ENCODE measurements at places on chromosomes 16 and 17. TPM values are rescaled to one million over a fixed set of nuclear protein-coding genes. Genes with fewer than 3 reads are reported as not detected.

The FOXJ1 gene
- total RNA-seq: 0.28 TPM

GRCh38 chr16:78368121-78369102, 269.0 kb downstream of the WWOX start:
- no peak overlapping the region for H3K27ac ChIP-seq
- H3K4me3 ChIP-seq: no peak overlapping the region
- H3K27me3 ChIP-seq: no peaks in the 10 kb centered on the region
- H3K4me1 ChIP-seq: no peaks in the 10 kb centered on the region
- DNase-seq: no peak

DNA sequence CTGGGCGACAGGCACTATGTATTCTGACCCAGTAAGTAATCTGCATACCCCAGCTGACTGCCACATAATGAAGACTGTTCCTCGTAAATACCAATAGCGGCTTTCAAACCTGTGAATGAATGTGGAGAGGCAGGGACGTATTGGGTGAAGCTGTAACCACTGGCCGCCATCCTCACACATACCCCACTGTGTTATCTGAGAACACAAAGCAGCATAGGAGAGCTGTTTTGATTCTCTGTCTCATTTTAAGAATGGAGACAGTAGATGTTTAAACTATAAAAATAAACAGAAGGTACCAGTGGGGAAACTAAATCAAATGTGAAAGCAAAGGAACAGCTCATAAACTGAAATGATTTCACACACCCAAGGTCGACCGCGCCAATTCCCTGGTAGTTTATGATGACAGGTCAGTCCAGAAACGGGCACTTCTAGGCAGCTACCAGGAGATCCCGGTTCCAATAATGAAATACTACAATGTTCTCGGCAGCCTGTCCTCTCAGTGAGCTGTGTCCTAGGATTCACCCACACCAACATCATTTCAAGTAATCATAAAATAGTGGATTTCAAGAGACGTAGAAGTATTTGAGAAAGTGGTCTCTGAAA, 109.7 kb downstream of the ADCY9 start:
- H3K4me1 ChIP-seq: peaks cover 6% of the 10 kb centered on the region
- no peaks in the 10 kb centered on the region for H3K27me3 ChIP-seq
- DNase-seq: no peak

The GP1BA gene
- 0.15 TPM for total RNA-seq

DNA sequence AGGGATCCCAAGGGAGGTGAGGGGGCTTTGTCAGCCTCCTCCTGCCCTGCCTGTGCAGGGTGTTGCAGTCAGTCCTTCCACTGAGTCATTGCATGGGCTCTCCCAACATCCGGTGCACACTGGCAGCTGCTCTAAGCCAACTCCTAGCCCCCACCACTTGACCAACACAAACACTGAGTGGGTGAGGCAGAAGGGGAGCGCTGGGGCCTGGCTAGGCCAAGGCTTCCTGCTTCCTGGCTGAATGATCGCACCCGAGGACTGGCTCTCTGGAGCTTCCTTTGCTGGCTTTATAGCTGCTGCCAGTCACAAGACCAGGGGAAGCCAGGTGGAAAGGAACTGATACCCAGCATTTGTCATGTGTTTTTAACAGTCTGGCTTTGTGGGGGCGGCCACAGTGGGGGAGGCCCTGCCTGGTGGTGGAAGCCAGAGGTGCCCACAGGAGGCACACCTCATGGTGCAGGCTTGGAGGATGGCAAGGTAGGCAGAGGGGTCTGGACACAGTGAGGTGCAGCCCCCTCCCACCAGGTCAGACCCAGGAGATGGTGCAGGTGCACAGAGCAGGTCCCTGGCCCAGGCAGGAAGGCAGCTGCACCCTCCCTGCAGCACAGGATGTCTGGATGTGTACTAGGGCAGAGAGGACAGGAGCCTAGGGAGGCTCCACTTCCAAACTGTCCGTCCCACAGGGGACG, 6.8 kb downstream of the MPG start:
- H3K27ac ChIP-seq: peak overlapping the region; percentile 74
- H3K4me1 ChIP-seq: peaks cover 23% of the 10 kb centered on the region
- DNase-seq: peak; percentile 61
- no peaks in the 10 kb centered on the region for H3K36me3 ChIP-seq
- H3K27me3 ChIP-seq: no peaks in the 10 kb centered on the region

GRCh38 chr16:10616419-10616755, 36.0 kb upstream of the EMP2 start:
- H3K27me3 ChIP-seq: no peaks in the 10 kb centered on the region
- H3K36me3 ChIP-seq: no peaks in the 10 kb centered on the region
- H3K4me3 ChIP-seq: no peak overlapping the region
- H3K4me1 ChIP-seq: peaks cover 4% of the 10 kb centered on the region

GRCh38 chr16:66603537-66604375, 748 bp upstream of the CMTM3 start:
- H3K27me3 ChIP-seq: no peaks in the 10 kb centered on the region
- peak overlapping the region; percentile 60 for H3K4me3 ChIP-seq
- peak overlapping the region; percentile 69 for H3K27ac ChIP-seq
- no peak for DNase-seq

The C1QTNF8 gene
- 0.39 TPM for total RNA-seq

The NTN1 gene
- total RNA-seq: 14.5 TPM

The ADAM11 gene
- total RNA-seq: 3.5 TPM

The TMEM238L gene
- not detected for total RNA-seq

The DPEP2NB gene
- total RNA-seq: not detected

- peaks cover 3% of the 10 kb centered on the region for H3K27me3 ChIP-seq
- H3K4me3 ChIP-seq: no peak overlapping the region
- H3K4me1 ChIP-seq: no peaks in the 10 kb centered on the region
- H3K27ac ChIP-seq: no peak overlapping the region
Measured at GRCh38 chr17:28466521-28467048, 6.9 kb upstream of the SLC13A2 start.

- no peak overlapping the region for H3K4me3 ChIP-seq
- H3K27me3 ChIP-seq: no peaks in the 10 kb centered on the region
- no peak for DNase-seq
- H3K4me1 ChIP-seq: no peaks in the 10 kb centered on the region
- H3K27ac ChIP-seq: no peak overlapping the region
- no peaks in the 10 kb centered on the region for H3K36me3 ChIP-seq
Measured at GRCh38 chr16:19188406-19188805, 20.4 kb downstream of the SYT17 start.

The PDILT gene
- total RNA-seq: not detected

The TBC1D28 gene
- total RNA-seq: not detected

DNA sequence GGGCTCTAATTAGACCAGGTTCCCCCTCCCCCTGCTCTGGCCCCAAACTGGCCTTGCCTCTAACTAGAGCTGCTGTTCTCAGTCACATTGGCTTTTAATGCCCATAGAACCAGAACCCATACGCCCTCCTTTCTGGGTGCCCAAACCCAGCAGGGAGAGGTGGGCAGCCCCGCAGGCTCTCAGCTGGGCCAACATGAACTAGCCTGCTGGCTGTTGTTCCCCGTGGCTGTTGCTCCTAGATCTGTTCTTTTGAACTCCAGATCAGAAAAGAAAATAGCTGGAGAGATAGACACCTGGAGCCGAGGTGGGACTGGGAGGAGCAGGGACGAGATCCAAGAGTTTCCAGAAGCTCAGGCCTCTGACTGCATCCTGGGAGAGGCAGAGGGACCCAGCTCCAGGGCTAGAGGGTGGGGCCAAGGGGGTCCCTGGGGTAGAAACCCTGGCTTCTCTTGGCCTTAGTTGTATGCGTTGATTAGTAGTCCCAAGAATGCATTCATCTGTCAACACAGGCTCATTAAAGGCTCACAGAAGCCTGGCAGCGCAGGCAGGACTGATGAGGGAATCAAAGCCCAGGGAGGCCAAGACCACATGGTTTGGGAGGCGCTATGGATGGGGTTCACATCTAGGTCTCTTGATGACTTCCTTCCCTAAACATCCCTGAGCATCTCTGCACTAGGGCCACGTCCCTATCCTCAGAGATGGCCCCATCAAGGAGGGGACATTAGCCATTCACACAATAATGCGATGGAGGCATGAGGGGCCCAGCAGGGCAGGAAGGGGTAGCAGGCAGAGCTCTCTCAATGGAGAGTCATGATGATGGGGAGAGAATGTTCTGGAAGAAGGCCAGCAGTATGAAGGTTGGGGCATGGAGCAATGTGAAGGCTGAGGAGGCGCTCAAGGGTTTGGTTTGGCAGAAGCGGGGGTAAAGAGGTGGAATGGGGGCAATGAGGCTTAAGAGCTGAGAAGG, 1.3 kb upstream of the CPSF4L start:
- H3K4me1 ChIP-seq: peaks cover 26% of the 10 kb centered on the region
- peak overlapping the region; percentile 63 for H3K27ac ChIP-seq
- DNase-seq: no peak
- no peak overlapping the region for H3K4me3 ChIP-seq
- H3K27me3 ChIP-seq: no peaks in the 10 kb centered on the region
- no peaks in the 10 kb centered on the region for H3K36me3 ChIP-seq

DNA sequence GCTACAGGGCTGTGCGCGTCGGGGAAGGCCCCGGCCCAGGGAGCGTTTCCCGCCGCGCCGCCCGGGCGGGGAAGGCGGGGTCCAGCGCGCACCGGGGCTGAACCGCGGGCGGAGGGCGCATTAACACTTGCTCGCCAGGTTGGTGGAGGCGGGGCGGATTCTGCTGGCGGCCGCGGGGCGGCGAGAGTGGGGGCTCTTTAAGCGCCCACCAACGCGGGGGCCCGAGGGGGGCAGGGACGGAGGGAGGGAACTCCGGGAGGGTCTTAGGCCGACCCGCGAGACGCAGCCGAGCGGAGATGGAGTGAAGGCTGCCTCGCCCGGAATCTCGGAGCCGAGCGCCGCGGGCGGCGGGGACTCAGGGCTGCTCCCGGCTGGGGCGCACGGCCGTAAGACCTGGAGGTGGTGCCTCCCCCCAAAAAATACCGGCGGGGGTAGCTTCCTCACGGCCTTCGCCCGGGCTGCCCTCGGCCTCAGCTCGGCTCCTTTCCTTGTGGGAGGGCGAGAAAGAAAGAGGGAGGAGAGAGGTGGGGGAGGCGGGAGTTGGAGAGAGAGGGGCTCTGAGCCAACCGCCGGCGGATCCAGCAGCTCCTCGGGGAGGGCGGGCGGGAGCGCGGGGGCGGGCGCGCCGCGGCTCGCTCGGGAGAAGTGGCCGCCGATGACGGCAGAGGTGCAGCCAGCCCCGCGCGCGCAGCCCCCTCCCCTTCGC, 415 bp upstream of the FOXF1 start:
- H3K27me3 ChIP-seq: peaks cover 19% of the 10 kb centered on the region
- H3K4me1 ChIP-seq: no peaks in the 10 kb centered on the region
- peak overlapping the region; percentile 53 for H3K4me3 ChIP-seq
- no peak overlapping the region for H3K27ac ChIP-seq
- H3K36me3 ChIP-seq: peaks cover 4% of the 10 kb centered on the region

GRCh38 chr16:27529962-27530361, 19.8 kb downstream of the GTF3C1 start:
- H3K36me3 ChIP-seq: peaks cover 15% of the 10 kb centered on the region
- no peak overlapping the region for H3K4me3 ChIP-seq
- H3K27ac ChIP-seq: no peak overlapping the region
- no peak for DNase-seq
